T-helper 17 cell (primary cell): ENCODE measurements at places on chromosomes 5 and 9. TPM values are rescaled to one million over a fixed set of nuclear protein-coding genes. Genes with fewer than 3 reads are reported as not detected.

GRCh38 chr9:86072394-86072877, 26.9 kb downstream of the GOLM1 start:
- H3K36me3 ChIP-seq: no peaks in the 10 kb centered on the region
- DNase-seq: no peak
- no peak overlapping the region for H3K4me3 ChIP-seq
- peaks cover 21% of the 10 kb centered on the region for H3K27me3 ChIP-seq
- H3K27ac ChIP-seq: no peak overlapping the region
- H3K4me1 ChIP-seq: peaks cover 4% of the 10 kb centered on the region

NUTM2F gene
- not detected for total RNA-seq

ESM1 gene
- total RNA-seq: not detected

FBP2 gene
- not detected for total RNA-seq

DNA sequence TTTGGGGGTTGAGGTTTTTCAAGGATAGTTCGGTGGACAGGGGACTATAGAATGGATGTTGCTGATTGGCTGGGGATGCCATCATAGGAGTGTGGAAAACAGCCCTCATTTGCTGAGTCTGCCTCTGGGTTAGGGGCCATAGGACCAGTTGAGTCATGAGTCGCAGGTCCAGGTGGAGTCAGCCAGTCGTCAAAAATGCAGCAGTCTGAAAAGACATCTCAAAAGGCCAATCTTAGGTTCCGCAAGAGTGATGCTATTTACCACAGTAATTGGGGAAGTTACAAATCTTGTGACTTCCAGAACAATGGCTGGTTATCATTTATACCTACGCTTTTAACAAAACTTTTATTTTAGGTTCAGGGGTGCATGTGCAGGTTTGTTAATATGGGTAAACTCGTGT, 276.0 kb upstream of the DMRT1 start:
- no peak for DNase-seq
- peaks cover 3% of the 10 kb centered on the region for H3K36me3 ChIP-seq
- no peaks in the 10 kb centered on the region for H3K4me1 ChIP-seq
- no peak overlapping the region for H3K27ac ChIP-seq

DNA sequence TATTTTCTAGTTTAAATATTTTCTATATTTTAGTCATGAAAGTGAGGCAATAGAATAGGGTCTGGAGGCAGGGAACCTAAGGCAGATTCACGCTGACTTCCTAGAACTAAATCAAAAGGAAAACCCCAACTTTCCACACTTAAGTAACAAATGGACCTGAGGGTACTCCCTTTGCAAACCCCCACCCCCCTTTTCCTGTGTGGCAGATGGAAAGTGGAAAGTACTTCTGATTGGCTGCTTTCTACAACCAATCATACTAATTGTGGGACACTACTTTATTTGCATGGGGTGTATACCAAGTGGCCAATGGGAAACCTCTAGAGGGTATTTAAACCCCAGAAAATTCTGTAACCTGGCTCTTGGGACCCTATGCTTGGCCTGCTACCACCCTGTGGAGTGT, 4.8 kb upstream of the CENPH start:
- H3K27me3 ChIP-seq: no peaks in the 10 kb centered on the region
- H3K4me3 ChIP-seq: no peak overlapping the region
- peaks cover 3% of the 10 kb centered on the region for H3K4me1 ChIP-seq
- H3K36me3 ChIP-seq: no peaks in the 10 kb centered on the region

DOLK gene
- 5.1 TPM for total RNA-seq

- no peaks in the 10 kb centered on the region for H3K4me1 ChIP-seq
- H3K36me3 ChIP-seq: no peaks in the 10 kb centered on the region
- H3K27ac ChIP-seq: no peak overlapping the region
- no peak for DNase-seq
- peaks cover 34% of the 10 kb centered on the region for H3K27me3 ChIP-seq
- H3K4me3 ChIP-seq: no peak overlapping the region
Observed at GRCh38 chr5:74188351-74189105, 452.0 kb downstream of the ENC1 start.
